ENCODE measurements at places on chromosomes 11 and 22.

DNA sequence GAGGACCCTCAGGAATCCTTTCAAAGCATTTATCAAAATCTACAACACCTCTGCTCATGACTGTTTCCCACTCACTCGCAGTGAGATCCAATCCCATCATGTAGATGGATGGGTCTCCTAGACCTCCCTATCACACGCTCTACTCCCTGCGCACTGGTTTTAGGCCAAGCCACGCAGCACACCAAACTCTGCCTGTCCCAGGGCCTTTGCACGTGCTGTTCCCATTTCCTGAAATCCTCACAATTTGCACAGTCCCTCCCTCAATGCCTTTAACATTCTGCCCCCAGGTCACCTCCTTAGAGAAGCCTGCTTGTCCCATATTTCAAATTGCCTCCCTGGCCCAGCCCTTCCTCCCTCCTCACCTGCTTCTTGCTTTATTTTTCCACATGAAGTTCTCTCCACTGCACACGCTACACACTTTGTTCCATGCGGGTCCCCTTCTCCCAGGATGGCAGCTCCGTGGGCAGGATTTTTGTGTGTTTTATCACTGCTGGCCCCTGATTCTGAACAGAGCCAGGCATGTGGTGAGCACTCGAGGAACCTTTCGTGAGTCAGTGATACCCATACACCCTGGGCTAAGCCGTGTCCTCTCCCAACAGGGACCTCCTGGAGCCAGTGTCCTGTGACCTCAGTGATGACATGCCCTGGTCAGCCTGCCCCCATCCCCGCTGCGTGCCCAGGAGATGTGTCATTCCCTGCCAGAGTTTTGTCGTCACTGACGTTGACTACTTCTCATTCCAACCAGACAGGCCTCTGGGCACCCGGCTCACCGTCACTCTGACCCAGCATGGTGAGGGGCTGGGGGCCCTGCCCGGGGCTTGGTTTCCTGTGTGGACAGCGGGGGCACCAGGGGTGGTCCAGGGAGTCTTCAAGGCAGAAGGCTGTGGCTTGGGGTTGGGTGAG lies 12.2 kb downstream of the CSF2RB start:
- DNase-seq = no peak

- no peak for DNase-seq
Observed at GRCh38 chr11:69022260-69022659, 9.2 kb upstream of the MRGPRF start.

GRCh38 chr22:29062286-29062821 lies 723 bp upstream of the C22orf31 start:
- no peak for DNase-seq

DNA sequence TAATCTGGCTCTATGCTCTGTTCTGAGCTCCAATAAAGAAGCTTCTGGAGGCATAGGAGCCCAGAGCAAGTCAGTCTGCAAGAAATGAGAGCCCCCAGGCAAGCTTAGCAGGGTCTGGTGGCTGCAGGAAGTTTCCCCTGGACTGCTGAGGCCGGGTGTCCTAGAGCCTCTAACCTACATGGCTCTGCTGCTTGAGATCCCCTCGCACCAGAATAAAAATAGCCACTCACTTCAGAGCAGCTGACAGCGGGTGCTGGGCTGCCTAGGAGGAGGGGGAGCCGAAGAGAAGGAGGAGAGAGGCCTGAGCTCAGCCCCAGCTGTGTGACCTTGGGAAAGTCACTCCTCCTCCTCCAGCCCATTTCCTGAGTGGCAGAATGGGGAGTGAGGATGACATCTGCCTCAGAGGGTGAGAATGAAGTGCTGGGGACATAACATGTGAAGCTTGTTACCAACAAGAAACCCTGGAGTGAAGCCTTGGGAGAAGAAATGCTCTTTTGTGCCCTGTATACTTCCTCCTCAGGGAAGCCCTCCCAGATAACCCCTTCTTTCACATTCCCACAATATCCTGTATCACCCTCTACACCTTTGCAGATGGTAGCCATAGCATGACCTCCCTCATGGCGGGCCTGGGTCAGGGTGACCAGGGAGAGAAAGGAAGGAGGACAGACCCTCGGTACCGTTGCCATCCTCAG lies 3.6 kb upstream of the INPP5J start:
- DNase-seq = no peak

DNA sequence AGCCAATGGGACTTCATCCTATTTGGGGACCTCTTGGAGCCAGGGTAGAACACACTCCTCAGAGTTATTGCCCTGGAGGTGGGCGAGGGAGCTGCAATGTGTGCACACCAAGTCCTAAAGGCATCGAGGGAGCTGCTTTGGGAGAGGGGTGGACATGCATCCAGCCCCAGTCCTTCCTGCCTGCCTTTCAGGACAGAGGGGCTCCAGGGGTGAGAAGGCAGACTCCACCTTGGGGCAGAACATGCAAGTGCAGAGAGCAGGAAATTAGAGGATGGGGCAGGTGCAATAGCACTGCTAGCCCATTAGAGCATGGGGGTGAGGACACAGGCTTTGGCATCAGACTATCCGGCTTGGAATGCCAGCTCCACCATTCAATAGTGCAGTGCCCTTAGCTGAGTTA lies 288.5 kb downstream of the OPCML start:
- no peak for DNase-seq

GRCh38 chr11:45431046-45432018 lies 145.2 kb upstream of the SYT13 start:
- DNase-seq = no peak

- no peak for DNase-seq
Observed at GRCh38 chr22:39611360-39611759, 40.8 kb downstream of the CACNA1I start.
